Small intestine (tissue), 16 donors: ENCODE measurements at places on chromosomes 3 and 15.

- H3K27ac ChIP-seq = no peak overlapping the region
- H3K27me3 ChIP-seq = no peaks in the 10 kb centered on the region
- DNase-seq = no peak
- no peaks in the 10 kb centered on the region for H3K36me3 ChIP-seq
These were observed 44.5 kb upstream of the PDZRN3 start for GRCh38 chr3:73669260-73669659.

DNA sequence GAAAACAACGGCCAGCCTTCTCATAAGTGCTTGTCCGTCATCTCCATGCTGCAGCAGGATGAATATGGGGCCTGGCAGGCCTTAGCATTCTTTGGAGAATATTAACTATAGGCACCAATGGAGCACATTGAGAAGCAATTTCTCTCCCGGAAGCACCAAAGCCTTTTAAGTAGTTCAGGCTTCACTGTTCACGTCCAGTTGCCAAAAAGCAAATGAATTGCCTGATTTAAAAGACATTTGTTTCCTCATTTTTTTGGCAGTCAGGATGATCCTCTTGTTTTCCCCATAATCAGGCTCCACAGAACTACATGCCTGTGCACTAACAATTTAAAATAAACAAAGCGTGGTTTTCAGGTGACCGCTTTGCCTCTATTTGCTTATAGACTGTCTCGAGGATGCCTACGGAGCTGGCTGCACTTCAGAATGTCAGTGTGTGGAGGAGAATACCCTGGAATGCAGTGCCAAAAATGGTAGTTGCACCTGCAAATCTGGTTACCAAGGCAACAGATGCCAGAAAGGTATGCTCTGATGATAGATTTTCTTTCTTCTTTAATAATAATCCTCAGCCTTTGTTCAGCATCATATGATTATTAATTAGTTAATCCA lies 725.2 kb upstream of the GOLIM4 start:
- no peaks in the 10 kb centered on the region for H3K36me3 ChIP-seq
- H3K27me3 ChIP-seq = no peaks in the 10 kb centered on the region
- H3K4me1 ChIP-seq = no peaks in the 10 kb centered on the region
- no peak overlapping the region for H3K27ac ChIP-seq
- DNase-seq = no peak

DNA sequence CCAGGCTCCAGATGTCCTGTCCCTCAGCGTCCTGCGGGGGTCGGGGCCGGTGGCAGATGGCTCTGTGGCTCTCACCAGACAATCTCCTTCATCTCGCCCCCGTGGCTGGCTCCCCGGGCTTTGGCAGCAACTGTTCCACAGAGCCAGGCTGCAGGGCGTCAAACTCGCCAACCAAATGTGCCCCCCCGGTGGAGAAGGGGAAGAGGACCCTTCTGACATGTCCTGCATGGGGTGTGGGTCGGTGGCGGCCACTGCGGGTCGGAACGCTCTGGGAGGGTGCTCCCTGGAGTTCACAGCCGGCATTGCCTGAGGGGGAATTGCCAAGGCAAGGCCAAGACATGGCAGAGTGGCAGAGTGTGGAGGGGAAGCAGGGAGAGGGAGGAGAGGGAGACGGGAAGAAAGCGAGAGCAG lies 36.0 kb downstream of the BDH1 start:
- peaks cover 6% of the 10 kb centered on the region for H3K4me1 ChIP-seq
- H3K36me3 ChIP-seq = no peaks in the 10 kb centered on the region
- no peak for DNase-seq
- peak overlapping the region; percentile 25 for H3K4me3 ChIP-seq
- peak overlapping the region; percentile 85 for H3K27ac ChIP-seq

GRCh38 chr3:134074790-134075567 lies 45.3 kb upstream of the SLCO2A1 start:
- no peak overlapping the region for H3K4me3 ChIP-seq
- DNase-seq = no peak
- no peaks in the 10 kb centered on the region for H3K27me3 ChIP-seq
- no peaks in the 10 kb centered on the region for H3K36me3 ChIP-seq
- no peaks in the 10 kb centered on the region for H3K4me1 ChIP-seq
- no peak overlapping the region for H3K27ac ChIP-seq

DNA sequence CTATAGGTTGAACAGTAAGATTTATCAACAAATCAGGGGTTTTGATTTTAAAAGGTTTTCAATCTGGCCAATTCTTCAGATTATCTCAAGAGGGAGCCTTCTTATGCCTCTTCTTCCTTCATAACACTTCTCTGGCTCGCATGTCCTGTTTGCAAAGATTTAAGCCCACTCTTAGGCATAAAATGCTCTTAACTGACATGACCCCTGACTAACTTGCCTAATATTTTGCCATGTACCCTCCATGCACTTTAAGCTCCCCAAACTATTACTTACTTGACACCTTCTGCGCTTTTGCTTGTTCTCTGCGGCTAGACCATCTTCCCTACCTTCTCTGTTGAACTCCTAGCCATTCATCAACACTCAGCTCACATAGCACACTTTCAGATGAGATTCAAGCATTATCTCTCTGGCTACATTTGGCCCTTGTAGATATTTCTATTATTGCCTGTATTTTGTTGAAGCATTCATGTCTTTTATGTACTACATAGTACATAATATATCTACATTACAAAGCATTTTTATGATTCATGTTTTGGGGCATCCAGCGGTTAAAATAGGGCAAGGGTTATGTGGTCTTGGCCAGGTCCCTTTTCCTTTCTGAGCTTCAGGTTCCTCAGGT lies 1.0 kb upstream of the ARIH1 start:
- H3K27me3 ChIP-seq = no peaks in the 10 kb centered on the region
- peak overlapping the region; percentile 96 for H3K4me3 ChIP-seq
- DNase-seq = peak; percentile 12

DNA sequence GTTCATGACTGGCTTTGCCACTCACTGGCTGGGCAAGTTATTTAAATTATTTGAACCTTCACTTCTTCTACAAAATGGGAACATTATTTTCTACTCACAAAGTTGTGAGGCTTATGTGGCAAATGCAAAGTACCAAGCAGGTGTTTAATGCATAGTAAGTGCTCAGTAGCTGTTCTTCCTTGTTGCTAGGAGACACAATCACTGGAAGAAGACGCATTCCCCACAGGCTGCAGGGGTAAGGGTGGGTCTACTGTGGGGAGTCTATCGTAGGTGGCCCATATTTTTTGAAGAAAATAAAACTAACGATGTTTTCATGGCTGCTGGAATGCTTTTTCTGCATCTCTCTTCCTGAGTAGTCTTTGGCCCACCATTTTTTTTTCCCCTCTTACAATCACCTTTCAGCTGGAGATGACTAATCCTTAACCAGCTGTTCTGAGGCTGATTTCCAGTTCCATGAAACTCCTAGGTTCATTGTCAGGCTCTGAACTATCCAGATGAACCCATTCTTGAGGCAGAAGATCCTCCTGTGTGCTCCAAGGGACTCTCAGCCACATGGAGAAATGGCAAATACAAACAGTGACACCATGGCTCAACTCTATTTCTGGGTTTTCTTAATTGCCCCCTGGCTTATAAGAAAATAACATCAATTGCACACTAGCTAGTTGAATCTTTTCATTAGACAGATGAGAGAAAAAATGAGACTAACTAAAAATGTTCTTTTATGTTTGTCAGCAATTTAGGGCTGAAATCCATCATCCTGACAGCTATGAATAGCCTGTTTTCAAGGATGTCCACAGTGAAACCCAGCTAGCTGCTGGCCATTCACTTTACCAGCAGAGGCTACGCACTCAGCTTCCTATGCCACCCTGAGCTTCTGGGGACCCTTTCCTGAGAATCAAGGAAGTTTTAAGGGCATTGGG lies 108.3 kb upstream of the ETV5 start:
- H3K36me3 ChIP-seq = no peaks in the 10 kb centered on the region
- H3K27me3 ChIP-seq = no peaks in the 10 kb centered on the region
- DNase-seq = no peak
- H3K4me3 ChIP-seq = no peak overlapping the region

DNA sequence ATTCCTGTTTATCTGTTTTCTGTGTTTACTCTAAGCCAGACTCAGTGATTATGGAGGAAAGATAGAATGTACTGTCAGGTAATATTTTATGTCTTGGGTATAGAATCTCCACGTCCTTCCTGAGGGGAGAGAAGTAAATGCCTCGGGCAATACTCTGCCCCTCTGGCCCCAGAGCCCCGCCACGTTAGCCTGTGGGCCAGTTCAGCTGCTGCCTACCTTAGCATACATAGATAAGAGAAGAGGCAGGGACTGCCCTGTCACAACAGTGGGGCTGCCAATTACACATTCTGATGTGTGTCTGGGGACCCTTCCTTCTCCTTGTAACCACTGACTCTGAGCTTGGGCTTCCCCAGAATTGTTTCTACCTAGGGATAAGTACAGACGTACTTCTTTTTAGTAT lies 347.7 kb upstream of the ATP11B start:
- H3K4me3 ChIP-seq = no peak overlapping the region
- DNase-seq = no peak
- H3K27me3 ChIP-seq = no peaks in the 10 kb centered on the region
- H3K4me1 ChIP-seq = no peaks in the 10 kb centered on the region
- no peaks in the 10 kb centered on the region for H3K36me3 ChIP-seq

- no peak overlapping the region for H3K27ac ChIP-seq
- no peaks in the 10 kb centered on the region for H3K36me3 ChIP-seq
- no peak for DNase-seq
These were observed 226.2 kb upstream of the TP63 start for GRCh38 chr3:189404797-189405484.

- H3K4me3 ChIP-seq = no peak overlapping the region
- H3K4me1 ChIP-seq = no peaks in the 10 kb centered on the region
- no peaks in the 10 kb centered on the region for H3K36me3 ChIP-seq
- no peak overlapping the region for H3K27ac ChIP-seq
- no peak for DNase-seq
- no peaks in the 10 kb centered on the region for H3K27me3 ChIP-seq
These were observed 161.0 kb downstream of the NAALADL2 start for GRCh38 chr3:175020101-175020500.

DNA sequence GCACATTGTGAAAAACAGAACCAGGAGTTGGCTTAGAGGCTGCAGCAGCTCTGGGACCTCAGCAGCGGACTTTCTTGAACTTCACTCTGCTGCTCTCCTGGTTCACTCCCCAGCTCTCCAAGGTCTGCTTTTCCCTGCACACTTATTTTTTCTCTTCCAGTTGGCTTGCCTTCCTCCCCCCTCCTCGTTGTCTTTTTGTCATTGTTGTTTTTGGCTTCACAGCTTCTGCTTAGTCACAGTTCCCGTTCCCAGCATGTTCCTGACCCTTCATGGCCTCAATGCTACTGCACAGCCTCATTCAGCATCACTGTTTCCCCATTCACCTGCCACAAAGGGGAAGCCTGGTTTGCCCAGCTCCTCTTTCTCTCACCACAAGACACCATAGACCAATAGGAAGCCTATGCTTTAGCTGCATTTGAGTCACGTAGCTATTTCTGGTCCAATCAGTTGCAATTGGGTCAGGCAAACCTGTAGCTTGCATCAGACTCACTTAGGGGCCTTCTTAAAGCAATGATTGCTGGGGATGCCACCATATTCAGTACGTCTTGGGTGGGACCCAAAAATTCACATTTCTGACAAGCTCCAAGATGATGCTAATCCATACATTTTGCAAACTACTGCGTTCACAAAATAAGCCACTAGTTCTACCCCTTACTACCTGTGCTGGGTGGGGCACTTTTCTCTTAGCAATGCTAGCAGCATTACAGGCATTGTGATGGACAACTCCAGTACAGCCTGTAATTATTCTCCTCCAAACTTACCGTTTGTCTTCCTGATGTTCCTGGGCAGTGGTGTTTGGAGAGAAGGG lies 7.8 kb upstream of the SUMF1 start:
- no peaks in the 10 kb centered on the region for H3K4me1 ChIP-seq
- H3K27me3 ChIP-seq = no peaks in the 10 kb centered on the region
- DNase-seq = no peak
- H3K36me3 ChIP-seq = no peaks in the 10 kb centered on the region
- H3K4me3 ChIP-seq = no peak overlapping the region
- H3K27ac ChIP-seq = no peak overlapping the region

DNA sequence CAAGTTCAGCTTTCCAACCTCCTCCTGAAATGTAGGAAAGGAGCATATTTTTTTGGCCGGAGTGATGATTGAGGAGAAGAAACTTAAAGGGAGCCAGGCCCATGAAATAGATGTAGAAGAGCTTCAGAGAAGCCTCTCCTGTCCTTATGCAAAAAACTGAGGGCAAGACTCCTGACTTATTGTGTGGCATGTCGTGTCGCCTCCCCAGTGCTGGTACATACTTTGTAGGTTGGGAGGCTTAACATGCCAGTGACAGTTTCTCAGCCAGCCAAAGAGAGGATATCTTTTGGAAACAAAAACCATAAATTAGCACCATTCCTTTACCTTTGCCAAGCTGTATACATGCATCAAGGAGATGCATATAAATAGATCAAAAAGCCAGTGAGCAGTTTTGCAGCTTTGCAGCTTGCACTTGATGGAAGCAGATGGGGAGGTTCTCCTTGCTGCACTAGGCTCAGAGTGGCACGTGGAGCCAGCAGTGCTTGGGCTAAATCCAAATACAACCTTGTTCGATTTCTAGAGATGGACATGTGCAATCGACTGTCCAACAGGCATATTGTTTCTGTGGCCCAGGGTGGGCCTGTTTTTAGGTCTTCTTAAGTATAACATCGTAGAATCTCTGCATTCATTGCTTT lies 10.2 kb downstream of the SLCO3A1 start:
- peaks cover 11% of the 10 kb centered on the region for H3K4me1 ChIP-seq
- H3K27ac ChIP-seq = no peak overlapping the region
- H3K36me3 ChIP-seq = no peaks in the 10 kb centered on the region
- no peaks in the 10 kb centered on the region for H3K27me3 ChIP-seq

DNA sequence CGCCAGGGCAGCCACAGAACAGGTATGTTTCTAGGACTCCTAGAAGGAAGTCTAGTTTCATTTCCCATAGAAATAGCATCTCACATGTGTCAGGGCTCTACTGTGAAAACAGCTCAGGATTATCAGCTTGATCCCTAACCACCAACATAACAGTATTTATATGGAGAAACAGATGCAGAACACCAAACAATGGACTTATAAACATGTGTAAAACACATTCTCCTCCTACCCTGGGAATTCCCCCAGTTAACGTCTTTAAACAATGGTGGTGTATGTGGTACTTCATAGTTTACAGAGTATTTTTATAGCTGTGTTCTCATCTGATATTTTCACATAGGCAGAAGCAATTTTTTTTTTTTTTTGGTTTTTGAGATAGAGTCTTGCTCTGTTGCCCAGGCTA lies 9.7 kb downstream of the TNFSF10 start:
- no peak for DNase-seq
- H3K4me1 ChIP-seq = peaks cover 32% of the 10 kb centered on the region
- H3K27me3 ChIP-seq = no peaks in the 10 kb centered on the region
- H3K36me3 ChIP-seq = peaks cover 38% of the 10 kb centered on the region

DNA sequence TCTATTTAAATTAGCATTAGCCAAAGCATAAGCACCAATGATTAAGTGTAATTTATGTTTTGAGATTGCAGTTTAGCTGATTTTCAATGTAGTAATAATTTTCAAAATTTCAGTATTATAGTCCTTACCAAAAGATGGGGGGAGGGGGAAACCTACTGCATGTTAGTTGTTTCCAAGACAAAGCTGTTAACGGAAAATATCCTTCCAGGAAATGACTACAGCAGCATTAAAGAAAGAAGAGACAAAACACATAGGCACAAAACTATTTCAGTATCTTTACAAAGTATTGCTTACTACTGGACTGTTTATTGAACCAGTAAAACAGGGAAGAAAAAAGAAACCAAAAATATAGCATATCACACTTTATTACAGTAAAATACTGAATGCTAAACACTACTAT lies 10.5 kb downstream of the BNIP2 start:
- H3K27ac ChIP-seq = no peak overlapping the region
- H3K4me3 ChIP-seq = no peak overlapping the region
- peaks cover 40% of the 10 kb centered on the region for H3K36me3 ChIP-seq
- H3K4me1 ChIP-seq = no peaks in the 10 kb centered on the region

GRCh38 chr15:38768970-38769369 lies 204.4 kb upstream of the RASGRP1 start:
- H3K27me3 ChIP-seq = no peaks in the 10 kb centered on the region
- no peaks in the 10 kb centered on the region for H3K4me1 ChIP-seq
- DNase-seq = no peak
- no peaks in the 10 kb centered on the region for H3K36me3 ChIP-seq
- no peak overlapping the region for H3K4me3 ChIP-seq
